Stimulated activated CD8-positive, alpha-beta memory T cell treated with anti-CD3 and anti-CD28 coated beads, Interleukin-15, amount 100 ng/mL, for 24 hours (primary cell): ENCODE measurements at places on chromosomes 2 and 18.

GRCh38 chr2:120488531-120488930 lies 142.6 kb downstream of the INHBB start:
- DNase-seq = no peak

DNA sequence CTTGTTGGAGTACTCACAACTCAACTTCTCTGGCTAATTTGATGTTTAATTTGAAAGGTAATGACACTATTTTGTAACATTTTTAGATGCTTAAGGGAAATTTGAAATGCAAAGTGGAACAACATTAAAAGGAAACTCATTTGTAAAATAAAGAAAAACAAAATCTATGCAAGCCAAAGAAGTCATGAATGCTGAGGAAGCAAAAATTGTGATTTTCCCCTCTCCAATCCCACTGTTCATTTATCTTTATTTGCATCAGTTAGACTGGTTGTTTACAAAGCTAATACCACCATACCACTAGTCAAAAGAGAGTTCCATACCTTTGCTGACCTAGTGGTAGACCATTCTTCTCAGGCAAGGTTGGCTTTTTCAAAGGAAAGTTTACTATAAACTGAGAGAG lies 2.2 kb upstream of the B4GALT6 start:
- DNase-seq = no peak

GRCh38 chr2:164053021-164053420 lies 317.2 kb upstream of the FIGN start:
- DNase-seq = no peak

GRCh38 chr2:187612857-187613256 lies 58.6 kb upstream of the TFPI start:
- no peak for DNase-seq

DNA sequence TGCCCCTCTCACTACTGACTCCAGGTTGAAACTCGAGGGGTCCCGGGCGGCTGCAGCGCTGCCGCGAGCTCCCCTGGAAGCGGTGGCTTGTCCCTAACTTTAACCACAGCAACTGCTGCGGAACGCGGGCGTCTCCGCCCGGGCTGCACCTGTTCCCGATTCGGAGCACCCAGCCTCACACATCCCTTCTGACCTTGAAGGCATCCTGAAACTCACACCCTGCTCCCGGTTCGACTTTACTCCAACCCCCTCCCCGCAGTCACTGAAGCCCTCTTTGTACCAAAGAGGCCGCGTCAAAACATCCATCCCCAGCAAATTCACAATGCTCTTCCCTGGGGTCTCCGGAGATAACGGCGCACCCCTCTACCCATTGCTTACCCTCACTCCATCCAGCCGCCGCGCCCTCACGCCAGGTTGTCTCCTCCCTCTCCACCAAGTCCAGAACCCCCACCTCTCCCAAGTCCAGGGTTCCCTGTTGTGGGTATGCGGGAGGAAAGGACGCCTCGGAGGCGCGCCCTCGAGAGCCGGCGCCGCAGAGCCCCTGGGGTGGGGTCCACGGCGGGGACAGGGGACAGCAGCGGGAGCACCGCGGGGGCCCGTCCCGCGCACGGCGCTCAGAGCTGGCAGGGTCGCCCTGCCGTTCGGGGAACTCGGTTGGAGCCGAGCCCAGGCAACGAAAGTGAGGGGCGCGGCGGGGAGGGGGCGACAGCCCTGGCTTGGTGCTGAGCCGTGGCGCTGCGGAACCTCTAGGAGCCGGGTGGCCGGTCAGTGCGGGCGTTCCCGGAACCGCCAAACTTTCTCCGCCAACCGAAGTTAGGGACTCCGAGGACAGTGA lies 934 bp downstream of the MYO5B start:
- DNase-seq = no peak

DNA sequence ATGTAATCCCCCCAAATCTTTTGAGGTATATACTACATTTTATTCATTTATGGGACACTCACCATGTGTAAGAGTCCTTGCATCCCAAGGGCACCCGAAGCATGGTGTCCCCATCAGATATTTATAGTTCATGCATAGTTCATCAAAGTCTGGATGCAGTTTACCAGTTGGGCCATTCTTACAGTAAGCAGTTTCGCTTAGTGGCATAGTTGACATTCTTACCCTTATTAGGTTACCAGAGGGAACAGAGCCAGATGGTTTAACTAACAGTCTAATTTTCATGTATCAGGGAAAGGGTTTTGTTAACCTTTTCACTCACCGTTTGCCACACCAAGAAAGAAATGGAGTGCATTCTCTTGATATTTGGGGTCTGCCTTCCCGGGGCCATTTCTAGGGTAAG lies 7.1 kb downstream of the ZNF407 start:
- DNase-seq = no peak

- no peak for DNase-seq
Measured at GRCh38 chr2:222167762-222168161, 131.0 kb downstream of the PAX3 start.

- DNase-seq = no peak
Measured at GRCh38 chr18:58691256-58691655, 20.0 kb downstream of the MALT1 start.
